ENCODE measurements at places on chromosomes 6 and 20.
A peak's percentile ranks its signal among the peaks of the same experiment; 100 is the strongest.

DNA sequence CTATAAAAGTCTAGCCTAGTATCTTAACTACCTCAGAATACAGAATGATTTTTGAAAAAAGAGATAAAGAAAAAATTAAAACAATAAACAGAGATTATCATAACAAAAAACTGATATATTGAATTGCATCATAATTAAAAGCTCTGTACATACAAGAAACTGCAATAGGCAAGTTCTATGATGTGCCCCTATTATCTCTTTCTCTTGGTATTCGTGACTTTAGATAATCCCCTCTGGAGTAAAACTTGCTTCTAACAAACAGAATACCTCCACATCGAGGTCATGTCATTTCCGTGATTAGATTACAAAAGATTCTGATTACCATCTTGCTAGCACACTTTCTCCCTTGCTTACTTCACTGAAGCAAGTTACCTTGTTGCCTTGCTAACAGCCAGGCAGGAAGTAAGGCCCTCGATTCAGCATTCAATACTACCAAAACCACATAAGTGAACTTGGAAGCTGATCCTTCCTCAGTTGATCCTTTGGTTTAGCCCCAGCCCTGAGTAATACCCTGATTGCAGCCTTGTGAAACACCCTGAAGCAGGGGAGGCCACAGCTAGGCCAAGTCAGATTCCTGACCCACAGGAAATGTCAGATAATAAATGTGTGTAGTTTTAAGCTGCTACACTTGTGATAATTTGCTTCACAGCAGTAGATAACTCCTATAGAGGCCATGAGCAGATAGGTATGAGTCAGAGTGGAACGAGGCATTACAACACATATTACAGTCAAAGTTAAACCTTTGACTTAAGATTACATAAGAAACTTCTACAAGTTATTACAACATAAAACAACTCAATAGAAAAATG is 53.7 kb upstream of the TMX4 start:
- peak; percentile 18 for DNase-seq

- no peak for DNase-seq
Measured at GRCh38 chr6:150667977-150668716, 68.5 kb downstream of the PLEKHG1 start.

DNA sequence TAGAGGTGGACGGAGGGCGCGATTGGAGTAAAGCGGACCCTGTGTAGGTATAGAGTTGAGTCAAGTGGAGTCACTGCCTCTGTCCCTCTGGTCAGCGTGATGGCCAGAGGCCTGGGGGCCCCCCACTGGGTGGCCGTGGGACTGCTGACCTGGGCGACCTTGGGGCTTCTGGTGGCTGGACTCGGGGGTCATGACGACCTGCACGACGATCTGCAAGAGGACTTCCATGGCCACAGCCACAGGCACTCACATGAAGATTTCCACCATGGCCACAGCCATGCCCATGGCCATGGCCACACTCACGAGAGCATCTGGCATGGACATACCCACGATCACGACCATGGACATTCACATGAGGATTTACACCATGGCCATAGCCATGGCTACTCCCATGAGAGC is 479 bp downstream of the SLC39A7 start:
- no peak for DNase-seq

DNA sequence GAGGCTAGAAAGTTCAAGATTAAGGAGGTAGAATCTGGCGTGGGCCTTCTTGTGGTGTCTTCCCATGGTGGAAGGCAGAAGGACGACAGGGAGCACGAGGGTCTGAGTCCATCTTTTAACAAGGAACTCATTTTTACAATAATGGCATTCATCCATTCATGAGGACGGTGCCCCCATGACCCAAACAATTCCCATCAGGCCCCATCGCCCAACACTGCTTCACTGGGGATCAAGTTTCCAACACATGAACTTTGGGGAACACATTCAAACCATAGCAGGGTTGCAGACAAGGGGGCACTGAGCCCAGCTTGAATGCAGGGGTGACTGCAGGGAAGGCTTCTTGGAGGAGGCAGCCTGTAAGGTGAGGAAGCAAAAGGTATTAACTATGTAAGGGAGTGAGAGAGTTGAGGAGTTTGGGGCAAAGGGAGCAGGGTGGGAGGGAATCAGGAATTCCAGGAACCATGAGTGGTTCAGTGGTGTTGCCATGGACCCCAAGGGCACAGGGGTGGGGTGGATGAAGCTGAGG is 5.5 kb downstream of the RAB44 start:
- peak; percentile 1 for DNase-seq

- no peak for DNase-seq
Measured at GRCh38 chr20:45100563-45101245, at the start of gene KCNS1. Gene KCNS1 (minus strand): TSS chr20:45101127. CDS start chr20:45099236, 1,891 bp downstream.

- no peak for DNase-seq
Measured at GRCh38 chr20:64040231-64041039, 4.5 kb downstream of the C20orf204 start.

DNA sequence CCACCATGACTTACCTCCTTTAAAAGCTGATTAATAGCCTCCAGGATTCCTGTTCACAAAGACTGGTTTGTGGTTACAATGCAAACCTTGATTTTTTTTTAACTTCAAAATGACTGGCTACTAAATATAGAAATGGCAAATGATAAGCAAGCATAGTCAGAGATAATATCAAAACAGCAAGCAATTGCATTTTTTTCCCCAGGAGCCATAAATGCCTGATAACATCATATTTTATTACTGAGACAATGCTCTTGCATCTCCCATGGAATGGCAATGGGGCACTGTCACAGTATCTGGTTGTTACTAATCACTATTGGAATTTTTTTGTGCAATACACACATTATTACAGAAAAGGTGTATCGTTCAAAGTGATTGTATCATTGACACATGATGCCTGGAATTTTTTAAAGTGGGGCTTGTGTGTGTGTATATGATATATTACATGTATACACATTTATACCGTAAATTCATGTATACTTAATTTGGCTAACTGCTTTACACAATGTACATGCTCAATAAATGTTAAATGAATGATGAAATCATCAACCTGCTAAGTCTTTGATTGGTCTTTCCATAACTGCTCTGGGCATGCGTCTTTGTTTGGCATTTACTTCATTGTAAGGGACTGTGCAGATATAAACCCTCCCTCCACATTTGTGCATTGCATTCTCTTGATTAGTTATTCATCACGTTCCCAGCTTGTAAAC is 980 bp upstream of the SALL4 start:
- no peak for DNase-seq

- DNase-seq = no peak
Measured at GRCh38 chr6:136180704-136181511, 69.2 kb downstream of the MTFR2 start.

DNA sequence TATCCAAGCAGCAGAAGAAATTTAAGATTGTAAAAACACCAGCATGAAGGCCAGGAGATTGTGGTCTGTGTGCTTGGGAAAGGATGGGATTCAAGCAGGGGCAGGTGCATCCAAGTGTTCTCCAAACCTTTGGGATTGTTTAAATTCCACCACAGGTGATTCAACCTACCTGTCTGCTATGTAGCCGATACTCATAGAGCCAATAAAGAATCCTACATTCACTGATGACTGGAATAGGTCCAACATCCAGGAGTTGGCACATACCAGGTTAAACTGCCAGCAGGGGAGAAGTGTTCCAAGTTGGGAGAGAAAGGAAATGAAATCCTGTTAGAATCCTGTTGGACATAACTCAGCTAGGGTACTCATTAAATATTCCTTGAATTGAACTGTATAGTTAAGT is 2.2 kb downstream of the SLC22A2 start:
- DNase-seq = no peak

DNA sequence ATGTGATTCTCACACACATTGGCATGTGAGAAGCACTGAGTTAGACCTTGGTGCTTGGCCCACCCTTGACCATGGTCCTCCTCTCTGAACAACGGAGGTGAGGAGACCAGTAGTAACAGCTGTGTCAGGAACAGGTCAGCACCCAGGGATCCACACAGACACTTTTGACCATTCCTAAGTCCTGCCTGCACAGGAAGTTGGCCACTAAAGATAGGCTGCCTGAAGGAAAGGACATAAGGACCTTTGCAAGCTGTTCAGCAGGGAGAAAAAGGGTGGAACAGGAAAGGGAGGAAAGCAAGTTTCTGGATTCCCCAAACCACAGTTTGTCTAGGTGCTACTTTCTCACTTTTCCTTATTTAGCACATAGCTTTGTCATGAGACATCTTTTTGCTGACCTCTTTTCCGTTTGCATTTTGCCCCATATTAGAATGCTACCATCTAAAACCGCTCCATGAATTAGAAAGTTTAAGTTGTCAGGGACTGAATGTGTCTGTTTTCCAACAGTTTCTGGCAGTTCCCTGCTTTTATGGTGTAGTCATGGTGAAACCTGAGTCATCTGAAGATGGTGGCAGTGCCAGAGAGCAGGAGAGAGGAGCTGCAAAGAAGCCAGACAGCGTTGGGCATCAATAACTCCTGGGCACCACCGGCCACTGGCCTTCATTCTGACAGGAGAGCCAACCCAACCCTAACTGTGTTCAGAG is 1.1 kb upstream of the CD109 start:
- peak; percentile 34 for DNase-seq

DNA sequence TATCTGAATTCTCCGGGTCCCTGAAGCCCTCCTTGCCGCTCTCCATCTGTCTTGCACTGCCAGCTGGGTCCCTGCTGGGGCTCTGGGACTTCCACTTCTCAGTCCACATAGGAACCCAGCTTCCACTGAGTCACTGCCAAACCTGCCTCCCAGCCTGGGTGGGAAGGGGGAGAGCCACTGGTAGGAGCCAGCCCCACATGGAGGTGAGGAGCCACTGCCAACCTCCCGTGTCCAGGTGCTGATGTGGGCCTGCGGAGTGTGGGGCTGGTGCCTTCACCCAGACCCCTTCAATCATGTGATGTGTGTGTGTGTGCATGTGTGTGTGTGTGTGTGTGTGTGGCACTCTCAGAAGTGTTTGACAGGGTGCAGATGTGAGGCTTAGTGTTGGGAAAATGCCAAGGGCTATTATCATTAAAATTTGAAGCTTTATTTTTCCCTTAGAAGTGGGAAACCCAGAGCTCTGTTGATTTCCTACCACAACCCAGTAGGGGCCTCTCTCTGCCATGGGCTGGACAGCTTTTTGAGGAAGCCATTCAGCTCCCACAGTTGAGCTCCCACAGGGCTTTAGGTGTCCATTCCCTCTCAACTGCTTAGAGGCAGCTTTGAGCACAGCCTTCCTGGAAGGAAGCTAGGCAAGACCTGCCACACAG is 9.3 kb upstream of the SGK2 start:
- DNase-seq = no peak

DNA sequence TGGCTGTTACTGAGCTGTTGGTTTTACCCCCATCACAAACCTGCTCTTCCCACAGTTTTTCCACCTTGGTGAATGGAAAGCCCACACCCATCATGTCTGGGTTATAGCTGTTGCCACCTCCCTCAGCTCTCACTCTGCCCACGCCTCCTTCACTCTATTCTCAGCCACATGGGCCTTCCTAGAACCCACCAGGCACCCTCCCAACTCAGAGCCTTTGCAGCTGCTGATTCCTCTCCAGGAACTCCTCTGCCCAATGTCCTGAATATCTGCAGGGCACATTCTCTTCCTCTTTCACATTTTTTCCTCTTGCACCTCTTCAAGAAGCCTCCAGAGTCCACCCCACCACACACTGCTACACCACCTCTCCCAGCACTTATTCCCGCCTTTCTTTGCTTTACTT is 177.4 kb downstream of the TBXT start:
- DNase-seq = no peak

DNA sequence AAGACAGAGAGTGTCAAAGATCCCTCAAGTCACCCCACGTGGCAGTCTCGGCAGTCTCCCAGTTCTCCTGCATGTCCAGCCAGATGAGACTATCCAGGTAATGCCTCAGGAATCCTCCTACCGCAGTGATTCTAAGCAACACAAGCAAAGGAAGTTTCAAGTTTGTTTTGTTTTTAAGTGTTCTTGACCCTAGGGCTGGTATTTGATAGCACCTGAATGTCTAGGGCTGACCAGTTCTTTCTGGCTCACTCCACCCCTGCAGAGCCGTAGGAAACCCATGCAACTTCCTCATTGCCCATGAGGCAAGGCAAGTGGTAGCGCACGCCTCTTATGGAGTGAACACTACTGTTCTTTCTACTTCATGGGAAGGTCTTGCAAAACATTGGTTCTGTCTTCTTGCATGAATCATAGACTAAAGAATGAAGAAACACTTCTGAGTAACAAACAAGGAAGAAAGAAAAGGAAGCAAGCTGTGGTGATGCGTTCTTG is 24.8 kb upstream of the FOXQ1 start:
- no peak for DNase-seq

DNA sequence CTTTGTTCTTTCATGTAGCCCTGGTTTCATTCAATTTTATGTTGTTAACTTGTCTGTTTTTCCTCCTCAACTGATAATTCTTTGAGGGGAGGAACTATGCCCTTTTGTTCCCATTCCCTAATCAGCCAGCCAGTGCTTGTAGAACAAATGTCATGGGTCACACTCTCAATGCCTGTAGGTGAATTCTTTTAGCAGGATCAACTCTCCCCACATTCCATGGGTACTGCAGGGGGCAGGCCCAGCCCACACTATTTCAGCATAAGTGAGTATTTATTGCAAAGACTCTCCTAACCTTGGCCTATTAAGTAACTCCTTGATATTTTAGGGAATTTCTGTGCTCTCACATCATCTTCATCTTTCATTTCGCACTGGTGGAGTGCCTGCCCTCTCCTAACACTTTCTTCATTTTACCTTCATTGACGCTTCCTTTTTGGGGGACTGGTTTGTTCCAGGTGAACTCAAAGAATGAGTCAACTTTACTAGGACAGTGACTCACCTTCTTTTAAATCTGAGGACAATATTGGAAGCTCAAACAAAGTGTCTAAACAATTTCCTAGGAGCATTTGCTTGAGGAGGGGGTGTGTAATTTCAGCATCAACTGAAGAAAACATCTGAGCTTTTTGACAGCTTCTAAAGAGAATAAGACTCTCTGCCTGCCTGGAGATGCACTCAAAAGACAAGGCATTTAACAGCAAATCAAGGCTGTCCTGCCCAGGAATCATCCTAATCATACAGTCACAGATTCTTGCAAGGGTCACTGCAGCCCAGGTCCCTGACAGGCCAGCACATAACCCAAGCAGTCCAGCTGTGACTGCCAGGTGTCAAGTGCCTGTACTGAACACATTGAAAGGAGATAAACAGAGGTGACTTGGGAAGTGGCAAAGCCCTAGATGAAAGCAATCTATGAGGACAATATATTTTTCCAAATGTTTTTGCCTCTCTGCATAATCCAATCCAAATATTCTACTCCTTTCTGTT is 263.9 kb upstream of the PRND start:
- no peak for DNase-seq

- DNase-seq = no peak
Measured at GRCh38 chr6:5656226-5656625, 350.5 kb downstream of the NRN1 start.

GRCh38 chr6:166541876-166542579 is 44.5 kb downstream of the RAMACL start:
- no peak for DNase-seq

DNA sequence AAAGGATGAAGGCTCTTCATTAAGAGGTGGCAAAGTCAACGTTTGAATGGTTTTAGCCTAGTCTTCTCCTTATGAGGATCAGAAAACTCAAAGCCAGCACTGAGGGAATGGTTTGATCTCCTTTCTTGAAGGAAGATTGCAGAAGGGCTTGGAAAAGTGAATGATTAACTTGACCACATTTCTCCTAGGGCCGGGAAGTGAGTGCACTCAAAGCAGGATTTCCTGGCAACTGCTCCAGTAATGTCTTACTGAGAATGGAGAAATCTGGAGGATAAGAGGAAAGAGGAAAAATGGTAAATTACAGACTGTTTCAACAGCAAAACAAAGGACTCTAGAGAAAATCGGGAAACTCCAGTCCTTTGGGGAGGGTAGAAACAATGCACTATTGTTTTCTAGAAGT is 189.0 kb upstream of the FOXA2 start:
- no peak for DNase-seq

- no peak for DNase-seq
Measured at GRCh38 chr6:131854803-131855202, 47.0 kb downstream of the ENPP1 start.
